NCI-H187 (cell line): ENCODE measurements at places on chromosomes 16 and 17.

- no peak for DNase-seq
These were observed 2.8 kb downstream of the IRX3 start for GRCh38 chr16:54283725-54284318.

DNA sequence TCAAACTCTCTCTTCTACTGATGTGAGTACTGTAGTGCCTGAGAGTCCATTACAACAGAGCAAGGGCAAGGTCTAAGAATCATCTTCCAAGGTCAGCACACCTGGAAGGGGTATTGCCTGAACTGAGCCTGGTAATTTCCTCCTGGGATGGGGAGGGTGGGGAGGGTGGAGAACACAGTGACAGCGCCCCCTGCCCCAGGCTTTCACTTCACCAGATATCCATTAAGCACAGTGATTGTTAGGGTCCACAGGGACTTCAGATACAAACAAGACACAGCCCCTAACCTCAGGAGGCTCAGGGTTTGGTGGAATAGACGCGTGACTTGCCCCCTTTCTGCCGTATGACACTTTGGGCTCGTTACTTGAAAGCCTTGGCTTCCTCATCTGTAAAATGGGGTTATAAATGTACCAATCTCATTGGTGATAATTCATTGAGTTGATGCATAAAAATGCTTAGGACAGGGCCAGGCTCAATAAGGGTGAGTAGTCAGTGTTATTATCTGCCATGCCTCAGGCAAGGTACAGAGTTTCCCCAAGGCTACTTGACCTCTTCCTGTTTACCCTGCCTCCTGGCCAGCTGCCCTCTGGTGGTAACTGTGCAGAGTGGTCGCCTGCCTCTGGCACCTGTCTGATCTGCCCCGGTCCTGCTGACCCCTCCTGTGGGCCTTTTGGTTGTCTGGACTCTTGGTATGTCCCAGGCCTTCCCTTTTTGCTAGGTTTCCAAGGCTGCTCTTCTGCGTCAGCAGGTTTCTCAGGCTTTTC, 13.1 kb upstream of the BRD7 start:
- DNase-seq: no peak

- no peak for DNase-seq
These were observed 27.8 kb upstream of the MRTFB start for GRCh38 chr16:14043278-14043677.

GRCh38 chr17:35119370-35120165, at the start of gene RAD51D:
Gene RAD51D, minus strand, starts transcription at chr17:35119860. Its CDS starts 247 bp downstream, at chr17:35119613.
- peak; percentile 56 for DNase-seq

- no peak for DNase-seq
These were observed 6.5 kb downstream of the IRX5 start for GRCh38 chr16:54936979-54937670.

DNA sequence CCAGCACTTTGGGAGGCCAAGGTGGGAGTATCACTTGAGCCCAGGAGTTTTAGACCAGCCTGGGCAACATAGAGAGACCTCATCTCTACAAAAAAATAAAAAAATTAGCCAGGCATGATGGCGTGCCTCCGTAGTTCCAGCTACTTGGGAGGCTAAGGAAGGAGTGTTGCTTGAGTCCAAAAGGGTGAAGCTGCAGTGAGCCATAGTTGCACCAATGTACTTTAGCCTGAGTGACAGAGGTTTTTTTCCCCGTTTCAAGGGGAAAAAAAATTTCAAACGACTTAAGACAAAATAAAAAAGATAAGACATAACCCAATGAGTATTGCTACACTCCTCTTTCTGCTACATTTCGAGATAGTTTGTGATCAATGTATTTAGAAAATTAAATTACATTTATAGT, 6.8 kb downstream of the DHX8 start:
- no peak for DNase-seq

- no peak for DNase-seq
These were observed 33.1 kb downstream of the HS3ST2 start for GRCh38 chr16:22847100-22847499.

DNA sequence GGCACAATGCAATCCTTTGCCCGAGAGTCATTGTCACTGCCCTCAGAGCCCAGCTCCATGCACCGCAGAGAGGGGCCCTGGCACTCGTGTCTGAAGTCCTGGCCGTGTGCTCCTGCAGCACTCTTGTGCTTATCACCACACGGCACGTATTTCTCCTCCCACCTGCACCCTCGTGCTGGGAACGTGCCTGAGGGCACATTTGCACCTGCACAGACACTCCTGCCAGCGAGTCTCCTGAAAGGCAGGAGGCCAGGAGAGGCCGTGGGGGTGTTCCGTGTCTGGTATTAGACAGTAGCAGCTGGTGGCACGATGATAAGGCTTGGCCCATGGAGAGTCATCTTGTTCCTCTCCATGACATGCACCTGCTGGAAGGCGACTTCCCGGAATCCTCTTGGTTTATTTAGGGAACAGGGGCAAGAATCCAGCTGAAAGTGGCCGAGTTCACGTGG, 3.4 kb upstream of the ACSF3 start:
- DNase-seq: no peak

DNA sequence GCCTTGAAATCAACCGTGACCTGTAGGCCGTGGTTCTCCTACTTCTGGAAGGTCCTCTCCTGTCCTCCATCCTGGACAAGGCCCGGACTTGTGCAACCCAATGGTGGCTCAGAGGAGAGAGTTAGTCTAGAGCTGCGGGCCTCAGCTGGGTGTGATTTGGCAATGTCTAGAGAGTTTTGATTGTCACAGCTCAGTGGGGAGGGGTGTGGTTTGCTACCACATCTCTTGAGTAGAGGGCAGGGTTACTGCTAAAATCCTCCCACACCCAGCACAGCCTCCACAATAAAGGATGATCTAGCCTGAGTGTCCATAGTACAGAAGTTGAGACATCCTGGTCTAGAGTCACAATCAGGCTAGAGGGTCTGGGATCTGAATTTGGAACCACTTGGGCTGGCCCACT, 40.3 kb downstream of the MYH13 start:
- no peak for DNase-seq

GRCh38 chr16:89619840-89620239, 6.4 kb downstream of the DPEP1 start:
- no peak for DNase-seq

DNA sequence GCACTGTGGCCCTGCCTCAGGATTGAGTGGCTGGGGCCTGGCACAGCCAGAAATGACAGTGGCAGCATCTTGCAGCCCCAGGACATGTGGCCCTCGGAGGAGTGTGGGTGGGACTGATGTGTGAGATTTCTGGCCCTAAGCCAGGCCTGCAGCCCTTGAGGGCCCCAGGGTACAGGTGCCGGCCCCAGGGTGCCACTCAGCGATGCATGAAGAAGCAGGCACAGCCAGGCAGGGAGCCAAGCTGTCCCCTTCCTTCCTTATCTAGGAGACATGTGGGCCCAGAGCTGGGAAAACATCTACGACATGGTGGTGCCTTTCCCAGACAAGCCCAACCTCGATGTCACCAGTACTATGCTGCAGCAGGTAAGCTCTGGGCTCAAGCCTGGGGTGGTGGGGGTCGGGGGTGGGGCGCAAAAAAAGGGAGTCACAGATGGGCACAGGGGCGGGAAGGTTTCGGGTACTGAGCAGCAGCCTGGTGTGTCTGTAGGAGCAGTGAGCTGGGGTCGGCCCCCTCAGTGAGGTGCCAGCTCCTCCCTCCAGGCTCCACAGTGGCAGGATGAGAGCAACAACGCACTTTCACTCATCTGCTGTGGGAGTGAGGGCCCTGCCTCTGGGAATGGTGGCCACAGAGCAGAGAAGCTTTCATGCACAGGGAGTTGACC, 4.1 kb downstream of the ACE start:
- DNase-seq: peak; percentile 81

DNA sequence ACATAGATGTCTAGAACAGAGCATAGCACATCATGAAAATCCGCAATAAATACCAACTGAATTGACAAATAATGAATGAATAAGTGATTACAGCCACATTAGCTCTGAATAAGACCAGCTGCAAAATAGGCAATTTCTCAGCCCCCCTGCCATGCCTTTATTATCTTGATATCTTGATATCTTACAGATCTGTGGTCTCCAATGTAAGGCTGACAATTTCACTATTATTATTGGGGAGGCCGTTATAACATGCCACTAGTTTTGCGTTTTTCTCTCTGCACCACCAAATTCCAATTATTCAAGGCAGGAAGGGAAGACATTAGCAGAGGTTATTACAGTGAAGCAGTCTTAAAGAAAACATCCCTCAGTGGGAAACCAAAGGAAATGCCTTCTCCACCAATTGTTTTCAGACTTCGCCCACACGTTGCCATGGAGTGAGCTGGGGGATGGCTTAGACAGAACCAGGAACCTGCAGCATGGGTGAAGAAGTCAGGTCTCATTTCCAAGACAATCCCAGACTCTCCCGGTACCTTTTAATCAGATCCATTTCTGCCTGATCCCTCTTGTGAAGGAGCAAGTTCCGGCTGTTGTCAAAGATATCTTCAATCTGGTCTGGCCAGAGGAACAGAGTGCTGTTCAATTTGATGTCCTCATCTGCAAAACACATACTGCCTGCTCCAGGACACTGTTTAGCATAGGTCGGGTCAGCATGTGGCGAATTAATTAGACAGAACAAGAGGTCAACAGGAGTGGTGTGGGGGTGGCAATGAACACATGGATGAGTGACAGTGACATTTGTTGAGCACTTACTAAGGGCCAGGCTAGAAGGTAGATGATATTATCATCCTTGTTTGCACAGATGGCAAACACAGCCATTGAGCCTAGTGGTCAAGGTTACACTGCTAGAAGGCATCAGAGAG, 46.4 kb downstream of the DNAH3 start:
- DNase-seq: no peak

DNA sequence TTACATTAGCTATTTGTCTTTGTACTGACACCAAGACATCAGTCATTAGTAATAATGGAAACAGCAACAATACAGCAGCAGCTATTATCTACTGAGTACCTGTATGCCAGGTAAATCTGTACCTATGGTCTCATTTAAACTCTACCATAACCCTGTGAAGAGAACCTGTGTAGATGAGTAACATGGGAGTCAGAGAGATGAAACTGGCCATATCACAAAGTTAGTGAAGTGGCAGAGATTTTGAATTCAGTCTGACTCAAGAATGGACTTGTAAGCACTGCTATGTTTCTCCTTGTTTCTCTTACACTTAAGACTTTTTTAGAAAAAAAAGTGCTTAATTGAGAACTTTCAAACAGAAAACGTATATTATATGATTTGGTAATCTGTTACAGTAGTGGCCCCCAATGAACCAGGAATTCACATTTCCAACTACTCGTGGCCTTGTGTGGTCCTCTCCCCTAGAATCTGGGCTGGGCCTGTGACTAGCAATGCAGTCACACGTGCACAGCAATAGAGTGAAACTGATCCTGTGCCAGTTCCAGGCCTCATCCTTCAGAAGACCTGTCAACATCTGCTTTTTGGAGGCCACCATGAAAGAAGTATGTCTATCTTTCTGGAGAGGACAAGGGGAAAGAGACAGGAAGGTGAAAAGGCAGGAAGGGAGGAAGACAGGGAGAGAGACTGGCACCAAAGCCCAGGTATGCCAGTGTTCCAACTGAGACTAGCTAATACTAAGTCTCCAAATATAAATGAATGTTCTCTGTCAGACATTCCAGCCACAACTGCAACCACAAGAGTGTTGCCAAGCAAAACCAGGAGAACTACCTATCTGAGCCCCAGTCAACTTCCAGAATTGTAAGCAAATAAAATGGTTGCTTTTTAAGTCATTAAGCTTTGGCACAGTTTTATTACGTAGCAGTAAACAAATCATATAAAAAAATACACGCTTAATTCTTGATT, 12.0 kb downstream of the CRLF3 start:
- DNase-seq: no peak
